Progenitor cell of endocrine pancreas (in vitro differentiated cells): ENCODE measurements at places on chromosomes 7 and 10.

DNA sequence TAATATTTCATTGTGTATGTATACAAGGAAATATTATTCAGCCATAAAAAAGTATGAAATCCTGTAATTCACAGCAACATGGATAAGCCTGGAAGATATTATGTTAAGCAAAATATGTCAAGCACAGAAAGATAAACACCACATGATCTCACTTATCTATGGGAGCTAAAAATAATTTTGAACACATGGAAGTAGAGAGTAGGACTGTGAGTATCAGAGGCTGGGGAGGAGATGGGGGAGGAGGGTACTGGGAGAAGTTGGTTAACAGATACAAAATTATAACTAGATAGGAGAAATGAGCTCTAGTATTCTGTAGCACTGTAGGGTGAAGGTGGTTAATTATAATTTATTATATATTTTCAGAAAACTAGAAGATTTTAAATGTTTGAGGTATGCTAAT, 132.7 kb downstream of the DOCK4 start:
- DNase-seq, result no peak

DNA sequence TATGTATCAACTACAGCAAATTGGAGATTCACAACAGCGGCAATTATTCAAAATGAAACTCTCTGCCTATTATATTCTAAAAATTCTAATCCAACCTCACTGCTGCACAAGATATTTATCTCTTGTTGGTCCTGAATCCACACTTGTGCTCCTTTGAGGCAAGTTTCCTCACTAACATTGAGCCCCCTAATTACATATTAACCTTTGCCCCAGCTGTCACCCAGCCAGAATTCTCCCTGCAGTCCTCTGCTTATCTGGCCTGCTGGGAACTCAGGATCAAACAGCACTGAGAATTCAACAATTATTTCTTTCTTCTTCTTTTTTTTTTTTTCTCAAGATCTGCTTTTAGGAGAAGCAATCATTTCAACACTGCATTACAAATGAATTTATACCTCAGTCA, 21.5 kb upstream of the PLAC9 start:
- no peak for DNase-seq

- no peak for DNase-seq
Measured at GRCh38 chr10:35493196-35494118, 111.7 kb upstream of the GJD4 start.

DNA sequence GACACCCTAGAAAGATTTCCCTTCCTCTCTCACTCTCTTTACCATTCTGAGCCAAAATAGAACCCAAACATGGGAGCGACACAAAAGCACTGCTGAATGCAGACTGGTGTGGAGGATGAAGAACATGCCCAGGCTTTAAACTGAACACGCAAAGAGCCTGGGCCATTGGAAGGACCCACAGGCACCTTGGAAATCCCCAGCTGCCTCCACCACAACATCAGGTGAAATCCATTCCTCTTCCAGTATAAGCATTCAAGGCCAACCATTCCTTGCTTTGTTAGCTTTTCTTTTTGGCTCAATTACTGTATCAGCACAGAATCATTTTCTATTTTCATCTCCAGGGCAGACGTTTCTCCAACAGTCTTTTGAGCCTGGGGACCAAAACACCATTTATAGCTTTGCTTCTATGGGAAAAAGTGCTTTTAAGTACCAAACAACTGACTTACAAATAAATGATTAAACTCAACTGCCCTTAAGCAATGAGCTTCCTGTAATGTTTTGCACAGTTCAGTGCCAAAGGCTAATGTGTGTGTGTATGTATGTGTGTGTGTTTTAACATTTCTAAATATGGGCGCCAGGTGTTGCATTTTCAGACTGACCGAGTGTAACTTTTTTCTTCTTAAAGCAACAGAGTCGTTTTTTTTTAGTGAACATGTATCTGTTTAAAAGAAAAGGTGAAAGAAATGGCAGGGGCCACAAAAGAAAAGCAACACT, 16.2 kb upstream of the BLNK start:
- DNase-seq, result no peak
